Activated naive CD8-positive, alpha-beta T cell treated with anti-CD3 and anti-CD28 coated beads, Interleukin-2, amount 50 U/mL, for 16 hours (primary cell): ENCODE measurements at places on chromosomes 5 and 9.
A peak's percentile ranks its signal among the peaks of the same experiment; 100 is the strongest.

DNA sequence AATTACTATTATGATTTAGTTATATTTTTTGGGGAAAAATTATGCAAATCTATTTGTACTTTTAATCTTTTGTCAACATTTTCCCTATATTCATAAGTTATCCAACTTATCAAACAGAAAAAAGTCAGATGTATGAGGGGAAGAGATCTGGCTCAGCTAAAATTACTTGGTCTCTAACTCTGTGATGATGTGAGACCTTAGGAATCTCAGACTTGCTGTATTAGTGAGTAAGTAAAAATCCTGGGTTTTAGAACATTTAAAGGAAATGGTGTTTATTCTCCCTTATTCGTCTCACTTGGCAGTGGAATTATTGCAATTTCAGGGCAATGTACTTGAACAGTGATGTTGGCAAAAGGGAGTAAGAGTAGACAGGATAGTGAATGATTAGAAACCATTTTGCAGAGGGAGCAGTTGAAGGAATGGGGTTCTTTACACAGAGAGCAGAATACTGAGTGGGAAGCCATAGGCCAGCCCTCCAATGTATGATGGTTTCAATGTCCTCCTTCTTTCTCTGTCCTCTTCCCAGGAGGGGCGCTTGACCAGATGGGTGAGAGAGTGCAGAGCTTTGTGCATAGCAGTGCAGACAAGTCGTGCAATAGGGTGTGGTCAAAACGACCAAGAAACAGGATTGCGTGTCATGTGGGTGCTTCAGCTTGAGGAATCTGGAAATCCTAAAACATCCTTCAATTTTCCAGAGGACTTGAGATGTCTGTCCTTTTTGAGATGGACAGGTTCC, 91.7 kb downstream of the TENT4A start:
- no peak for DNase-seq

GRCh38 chr9:116599342-116599884, 87.7 kb upstream of the TRIM32 start:
- no peak for DNase-seq

GRCh38 chr5:38782180-38782835, 63.5 kb upstream of the OSMR start:
- no peak for DNase-seq

DNA sequence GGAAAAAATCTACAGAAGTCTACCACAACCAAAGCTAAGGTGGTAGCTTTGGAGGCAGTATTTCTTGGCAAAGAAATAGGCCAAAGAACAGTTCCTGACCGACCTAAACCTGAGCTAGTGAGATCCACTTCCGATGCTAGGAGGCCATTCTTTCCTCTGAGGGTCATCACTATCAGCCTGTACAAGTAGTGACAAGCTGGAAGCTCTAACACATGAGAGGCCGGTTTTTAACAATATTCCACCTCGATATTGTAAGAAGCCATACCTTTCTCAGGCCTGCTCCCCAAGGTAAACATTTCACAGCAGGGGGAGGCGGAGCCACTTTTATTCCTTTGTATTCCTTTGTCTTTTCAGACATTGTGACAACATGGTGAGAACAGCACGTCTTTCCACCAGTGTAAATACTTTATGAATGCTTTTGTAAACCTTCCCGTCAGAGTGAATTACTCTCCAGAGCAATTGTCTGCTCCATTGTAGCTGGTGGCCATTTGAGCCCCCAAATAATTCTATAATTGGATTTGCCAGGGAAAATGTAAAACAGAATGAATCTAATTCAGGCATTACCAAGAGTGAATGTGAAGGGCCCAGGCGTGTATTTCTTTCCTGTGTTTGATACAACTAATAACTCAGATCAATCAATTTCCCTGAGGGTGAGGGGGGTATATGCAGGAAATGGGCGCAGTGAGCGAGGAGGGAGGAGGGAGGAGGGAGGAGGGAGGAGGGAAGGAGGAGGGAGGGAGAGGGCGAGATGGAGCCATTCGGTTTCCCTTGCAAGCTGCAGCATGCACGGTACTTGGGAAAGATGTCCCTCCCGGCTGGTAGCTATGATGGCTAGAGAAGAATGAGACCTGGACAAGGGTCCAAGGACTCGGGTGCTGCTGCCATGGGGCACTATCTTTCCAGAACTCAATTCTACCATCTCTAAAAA, 166.6 kb downstream of the CDK5RAP2 start:
- no peak for DNase-seq

GRCh38 chr5:34722183-34722582, 66.1 kb downstream of the RAI14 start:
- DNase-seq, result no peak

GRCh38 chr9:37908698-37909186, 4.8 kb upstream of the SLC25A51 start:
- no peak for DNase-seq

GRCh38 chr5:143886651-143887638, 75.0 kb downstream of the HMHB1 start:
- DNase-seq, result no peak

- no peak for DNase-seq
Observed at GRCh38 chr5:169801324-169801777, 164.3 kb downstream of the DOCK2 start.

DNA sequence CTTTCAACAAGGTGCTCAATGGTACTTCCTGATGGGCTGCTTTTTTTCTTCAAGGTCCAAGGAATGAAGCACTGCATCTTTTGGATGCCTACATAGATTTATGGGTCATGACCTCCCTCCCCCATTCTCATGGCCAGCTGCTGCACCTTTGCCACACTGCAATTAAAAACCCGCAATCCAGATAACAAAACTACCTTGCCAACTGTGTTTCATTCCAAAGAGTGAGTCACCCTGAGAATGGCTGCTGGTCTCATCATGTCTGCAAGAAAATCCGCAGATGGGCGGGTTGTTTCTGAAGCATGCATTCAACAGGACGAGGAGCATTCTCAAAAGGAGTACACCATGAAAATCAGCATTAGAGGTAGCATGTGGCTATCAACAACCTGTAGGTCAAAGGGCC, 139.8 kb downstream of the ELAVL2 start:
- no peak for DNase-seq

DNA sequence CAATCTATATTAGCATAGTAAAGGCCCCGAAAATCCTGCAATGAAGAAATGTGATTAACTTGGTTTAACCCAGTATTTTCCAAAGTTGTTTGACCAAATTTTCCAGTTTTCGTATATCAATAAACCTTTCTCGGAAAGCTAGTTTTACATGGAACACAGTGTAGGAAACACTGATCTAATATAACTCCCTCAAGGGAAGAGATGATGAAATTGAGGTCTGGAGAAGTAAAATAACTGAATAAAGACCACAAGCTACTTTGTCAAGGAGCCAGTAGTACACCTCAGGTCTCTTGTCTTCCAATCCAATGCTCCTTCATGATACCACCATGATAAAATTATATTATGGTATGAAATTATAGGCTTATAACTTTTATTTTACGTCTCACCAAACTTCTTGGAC, 118.1 kb upstream of the TARS1 start:
- DNase-seq, result no peak

DNA sequence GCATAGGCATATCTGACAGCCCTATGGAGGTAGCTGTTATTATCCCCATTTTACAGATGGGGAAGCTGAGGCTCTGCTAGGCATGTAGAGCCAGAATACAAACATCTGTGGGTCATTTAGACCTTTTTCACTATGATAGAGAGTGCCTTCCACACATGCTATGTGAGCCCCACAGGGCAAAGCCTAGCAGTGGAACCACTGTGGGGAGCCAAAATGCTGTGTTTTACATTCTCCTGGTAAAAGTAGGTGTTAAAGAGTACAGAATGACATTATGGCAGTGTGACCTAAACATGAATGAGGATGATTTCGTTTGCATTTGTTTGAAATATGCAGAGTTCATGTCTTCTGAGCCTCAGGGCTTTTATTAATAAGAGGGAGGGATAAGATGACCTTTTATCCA, 265.2 kb downstream of the MAST4 start:
- no peak for DNase-seq

DNA sequence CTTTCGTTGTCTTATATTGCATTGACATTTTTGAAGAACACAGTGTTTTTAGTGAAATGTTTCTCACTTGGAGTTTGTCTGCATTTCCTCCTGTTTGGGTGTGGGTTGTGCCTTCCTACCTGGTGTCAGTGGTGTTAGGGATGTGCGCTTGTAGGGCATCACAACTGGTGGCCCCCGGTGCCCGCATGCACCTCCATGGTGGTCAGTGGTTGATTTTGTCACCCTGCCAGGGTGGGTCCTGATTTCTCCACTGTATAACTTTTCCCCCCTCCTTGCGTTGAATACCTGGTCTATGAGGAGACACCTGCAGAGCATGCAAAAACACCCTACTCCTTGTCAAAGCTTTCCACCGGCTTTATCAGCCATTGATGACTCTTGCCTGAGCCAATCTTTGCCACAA, 132.9 kb downstream of the BARX1 start:
- no peak for DNase-seq

- no peak for DNase-seq
Observed at GRCh38 chr5:23820765-23821471, 313.5 kb downstream of the PRDM9 start.

DNA sequence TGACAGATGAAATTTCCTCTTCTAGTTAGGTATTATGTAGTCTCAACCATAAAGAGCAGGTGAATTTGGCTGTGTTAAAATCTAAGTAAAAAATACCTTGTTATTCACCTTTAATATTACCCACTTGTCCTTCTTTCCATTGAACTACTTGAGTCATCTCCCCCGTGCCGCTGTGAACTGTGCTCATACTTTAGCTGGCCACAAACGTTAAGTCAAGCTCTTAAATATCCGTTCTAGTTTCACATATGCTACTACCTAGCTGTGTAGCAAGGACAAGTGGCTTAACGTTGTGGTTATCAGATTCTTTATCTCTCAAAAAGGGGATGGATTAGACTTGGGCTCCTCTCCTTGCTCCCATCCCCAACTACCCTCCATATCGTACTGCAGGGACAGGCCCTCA, 110.4 kb downstream of the EFNA5 start:
- no peak for DNase-seq

GRCh38 chr9:85030316-85030715, 360.8 kb downstream of the NTRK2 start:
- no peak for DNase-seq

DNA sequence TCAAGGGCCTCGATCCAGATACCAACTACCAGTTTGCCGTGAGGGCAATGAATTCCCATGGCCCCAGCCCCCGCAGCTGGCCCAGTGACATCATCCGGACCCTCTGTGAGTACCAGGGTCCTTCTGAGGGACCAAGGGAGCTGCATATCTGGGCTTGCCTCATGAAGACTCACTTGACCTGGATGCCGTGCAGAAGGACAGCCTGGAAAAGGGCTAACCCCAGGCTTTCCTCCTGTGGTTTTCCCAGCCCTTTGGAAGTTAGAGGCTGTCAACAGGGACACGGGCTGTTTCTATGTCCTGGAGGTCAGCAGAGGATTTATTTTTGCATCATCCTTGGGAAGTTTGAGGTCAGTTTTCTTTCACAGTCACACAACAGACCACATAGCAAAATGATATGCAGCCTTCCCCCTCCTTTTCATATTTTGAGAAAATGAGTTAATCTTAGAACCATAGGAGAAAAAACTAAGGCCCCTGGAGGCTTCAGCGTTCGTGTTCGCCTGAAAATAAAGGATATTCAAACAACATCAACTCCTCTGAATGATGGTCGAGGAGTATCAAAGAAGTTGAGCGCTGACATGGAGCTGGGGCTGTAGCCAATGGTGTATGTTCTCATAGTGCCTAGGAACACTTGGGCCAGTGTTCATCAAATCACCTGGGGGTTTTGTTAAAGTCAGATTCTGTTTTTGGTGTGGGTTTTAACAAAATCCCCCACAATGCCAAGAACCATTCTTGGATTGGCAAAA, 112.2 kb downstream of the EGFLAM start:
- DNase-seq, result no peak

DNA sequence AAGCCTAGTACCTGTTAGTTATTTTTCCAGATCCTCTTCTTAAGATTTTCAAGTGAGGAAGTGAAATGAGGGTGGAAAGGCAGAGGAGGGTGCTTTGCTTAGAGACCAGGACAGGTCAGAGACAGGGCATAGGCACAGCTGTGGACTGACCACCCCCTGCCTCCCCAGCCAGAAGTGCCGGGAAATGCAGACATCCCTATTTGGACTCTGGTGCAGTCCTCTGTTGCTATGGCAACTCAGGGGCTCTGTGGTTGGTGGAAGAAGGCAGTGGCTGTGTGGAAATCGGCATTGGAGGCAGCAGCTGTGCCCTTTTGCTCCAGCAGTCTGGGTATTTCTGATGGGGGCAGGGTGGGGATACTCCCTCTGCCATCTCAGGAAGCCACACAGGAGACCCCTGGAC, 43.3 kb upstream of the NDFIP1 start:
- DNase-seq, result no peak

- no peak for DNase-seq
Observed at GRCh38 chr5:14879393-14879792, 7.8 kb upstream of the ANKH start.

- DNase-seq, result no peak
Observed at GRCh38 chr5:67102708-67103107, 93.9 kb downstream of the CD180 start.

DNA sequence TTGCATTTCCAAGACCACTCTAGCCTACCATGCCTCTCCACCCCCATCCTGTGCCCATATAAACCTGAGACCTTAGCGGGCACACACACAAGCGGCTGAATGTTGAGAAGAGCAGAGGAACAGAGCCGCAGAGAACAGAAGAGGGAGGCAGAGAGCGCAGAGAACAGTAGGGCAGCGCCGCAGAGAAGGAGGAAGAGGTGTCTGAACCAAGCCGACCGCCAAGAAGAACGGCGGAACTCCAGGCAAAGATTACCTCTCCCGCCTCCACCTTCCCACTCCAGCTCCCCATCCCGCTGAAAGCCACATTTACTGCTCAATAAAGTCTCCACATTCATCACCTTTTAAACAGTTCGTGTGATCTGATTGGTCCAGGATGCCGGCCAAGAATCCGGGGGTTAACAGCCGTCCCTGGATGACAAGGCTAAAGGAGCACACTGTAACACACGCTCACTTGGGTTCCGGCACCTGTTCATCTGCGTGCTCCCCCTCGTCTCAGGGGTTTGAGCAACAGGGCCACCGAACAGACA, 33.2 kb downstream of the GRIN3A start:
- peak; percentile 2 for DNase-seq

DNA sequence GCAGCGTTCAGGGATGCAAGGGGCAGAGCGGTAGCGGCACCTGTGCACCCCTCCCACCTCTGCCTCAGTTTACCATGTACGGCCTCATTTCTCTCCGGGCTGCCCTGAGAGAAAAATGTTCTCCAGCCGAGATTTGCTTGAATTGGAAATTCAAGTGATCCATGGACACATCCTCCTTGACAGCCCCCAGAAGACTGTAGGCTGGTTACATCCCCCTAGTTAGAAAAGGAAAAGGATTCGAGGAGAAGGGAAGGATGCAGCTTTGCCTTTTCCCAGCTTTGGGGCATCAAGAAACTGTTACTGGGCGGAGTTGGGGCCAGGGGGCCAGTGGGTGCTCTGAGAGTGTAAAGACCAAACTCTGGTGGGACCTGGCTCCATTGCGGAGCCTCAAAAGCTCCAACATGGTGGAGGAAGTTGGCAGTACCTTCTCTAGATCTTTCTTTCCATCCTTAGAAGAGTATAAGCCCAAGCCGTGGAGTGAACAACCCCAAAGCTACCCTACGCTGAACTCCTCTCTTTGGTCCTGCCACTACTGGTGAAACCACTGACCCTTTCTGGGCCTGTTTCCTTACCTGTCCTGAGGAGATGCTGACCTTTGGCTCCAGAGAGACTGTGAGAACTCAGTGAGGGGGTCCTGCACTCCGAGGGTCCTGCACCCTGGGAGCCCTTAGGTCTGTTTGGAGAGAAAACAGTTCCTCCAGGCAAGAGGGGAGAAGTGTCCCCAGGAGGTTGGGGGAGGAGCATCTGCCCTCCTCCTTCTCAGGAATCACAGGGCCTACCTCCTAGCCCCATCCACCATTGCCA, 1.0 kb upstream of the BARX1 start:
- no peak for DNase-seq
